Stimulated activated CD4-positive, alpha-beta T cell treated with anti-CD3 and anti-CD28 coated beads, Interleukin-12 subunit alpha, Interleukin-12 subunit beta, amount 100 ng/mL, for 24 hours (primary cell): ENCODE measurements at places on chromosomes 12 and 14.

GRCh38 chr14:31090883-31091764 lies 64.9 kb upstream of the STRN3 start:
- no peak for DNase-seq

DNA sequence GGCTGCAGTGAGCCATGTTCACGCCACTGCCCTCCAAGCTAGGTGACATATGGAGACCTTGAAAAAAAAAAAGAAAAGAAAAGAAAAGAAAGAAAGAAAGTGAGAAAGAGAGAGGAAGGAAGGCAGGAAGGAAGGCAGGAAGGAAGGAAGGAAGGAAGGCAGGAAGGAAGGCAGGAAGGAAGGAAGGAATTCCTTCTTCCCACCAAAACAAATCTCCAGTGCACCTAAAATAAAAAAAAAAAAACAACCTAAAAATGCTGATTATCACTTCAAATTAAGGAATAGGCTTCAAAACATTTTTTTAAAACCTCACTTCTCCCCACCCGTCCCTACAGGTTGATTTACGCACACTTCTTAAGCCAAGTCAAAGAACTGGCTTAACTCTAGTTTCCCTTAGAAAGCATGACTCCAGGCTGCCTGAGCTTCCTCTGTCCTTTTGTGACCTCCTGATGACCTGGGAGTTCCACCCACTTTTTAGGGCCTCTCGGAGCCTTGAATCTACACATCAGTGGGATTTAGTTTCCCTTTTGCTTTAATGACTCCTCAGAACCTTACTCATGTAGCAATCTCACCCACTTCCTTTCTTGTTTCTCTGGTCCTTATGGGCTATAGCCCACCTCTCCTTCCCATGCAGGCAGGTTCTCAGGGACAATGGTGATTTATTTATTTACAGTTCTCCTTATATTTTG lies 18.6 kb downstream of the DUSP6 start:
- no peak for DNase-seq

DNA sequence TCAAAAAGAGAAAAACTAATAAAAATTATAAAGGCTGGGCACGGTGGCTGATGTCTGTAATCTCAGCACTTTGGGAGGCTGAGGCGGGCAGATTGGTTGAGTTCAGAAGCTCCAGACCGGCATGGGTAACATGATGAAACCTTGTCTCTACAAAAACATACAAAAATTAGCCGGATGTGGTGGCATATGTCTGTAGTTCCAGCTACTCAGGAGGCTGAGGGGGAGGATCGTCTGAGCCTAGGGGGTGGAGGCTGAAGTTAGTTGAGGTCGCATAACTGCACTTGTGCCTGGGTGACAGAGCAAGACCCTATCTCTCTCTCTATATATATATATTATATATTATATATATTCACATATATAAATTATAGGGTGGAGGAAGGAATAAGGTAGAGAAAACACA lies 32.5 kb upstream of the ANO2 start:
- no peak for DNase-seq

DNA sequence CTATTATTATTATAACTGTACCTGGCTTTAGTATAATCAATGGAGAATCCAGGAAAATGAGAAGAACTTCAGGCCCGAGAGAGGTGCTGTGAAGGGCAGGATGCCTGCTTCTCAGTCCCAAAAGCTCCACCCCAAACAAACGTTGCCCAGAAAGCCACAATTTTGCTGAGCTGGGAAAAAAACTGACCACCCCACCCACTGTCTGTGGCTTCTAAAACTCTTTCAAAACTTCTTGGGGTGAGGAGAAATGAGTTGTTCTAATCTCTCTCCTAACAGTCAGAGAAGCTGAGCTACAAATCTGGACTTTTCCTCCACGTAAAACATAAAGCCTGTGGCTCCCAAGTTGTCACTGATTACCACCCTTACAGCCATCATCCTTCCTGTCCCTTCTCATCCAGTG lies 13.4 kb downstream of the VDR start:
- DNase-seq: no peak

DNA sequence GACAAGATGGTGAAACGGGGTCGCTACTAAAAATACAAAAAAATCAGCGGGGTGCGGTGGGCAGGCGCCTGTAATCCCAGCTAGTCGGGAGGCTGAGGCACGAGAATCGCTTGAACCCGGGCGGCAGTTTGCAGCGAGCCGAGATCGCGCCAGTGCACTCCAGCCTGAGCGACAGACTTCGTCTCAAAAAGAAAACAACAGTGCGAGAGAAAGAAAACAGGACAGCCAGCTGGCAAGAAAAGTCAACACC lies 633 bp upstream of the RNU4-2 start:
- no peak for DNase-seq

DNA sequence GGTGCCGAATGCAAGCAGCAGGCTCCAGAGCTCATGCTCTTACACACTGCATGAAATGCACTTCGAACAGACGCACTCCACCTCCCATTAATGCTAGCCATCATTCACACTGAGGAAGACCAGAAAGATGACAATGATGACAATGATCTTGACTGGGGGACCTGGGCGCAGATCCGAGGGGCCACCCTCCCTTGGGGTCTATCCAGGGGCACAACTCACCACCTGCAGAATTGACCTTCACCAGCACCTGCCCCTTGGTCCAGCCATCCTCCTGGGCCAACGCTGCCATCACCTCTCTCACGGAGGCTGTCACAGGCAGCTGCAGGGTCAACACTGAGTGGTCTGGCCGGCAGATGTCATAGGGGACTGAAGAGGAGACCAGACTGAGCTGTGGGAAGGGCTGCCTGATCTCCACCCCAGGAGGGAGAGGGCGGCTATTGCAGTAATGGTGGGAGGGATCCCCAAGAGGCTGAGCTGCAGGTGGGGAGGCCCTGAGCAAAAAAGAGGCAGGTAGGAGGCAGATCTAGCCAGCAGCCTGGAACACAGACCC lies 15.3 kb downstream of the RAPGEF3 start:
- no peak for DNase-seq

DNA sequence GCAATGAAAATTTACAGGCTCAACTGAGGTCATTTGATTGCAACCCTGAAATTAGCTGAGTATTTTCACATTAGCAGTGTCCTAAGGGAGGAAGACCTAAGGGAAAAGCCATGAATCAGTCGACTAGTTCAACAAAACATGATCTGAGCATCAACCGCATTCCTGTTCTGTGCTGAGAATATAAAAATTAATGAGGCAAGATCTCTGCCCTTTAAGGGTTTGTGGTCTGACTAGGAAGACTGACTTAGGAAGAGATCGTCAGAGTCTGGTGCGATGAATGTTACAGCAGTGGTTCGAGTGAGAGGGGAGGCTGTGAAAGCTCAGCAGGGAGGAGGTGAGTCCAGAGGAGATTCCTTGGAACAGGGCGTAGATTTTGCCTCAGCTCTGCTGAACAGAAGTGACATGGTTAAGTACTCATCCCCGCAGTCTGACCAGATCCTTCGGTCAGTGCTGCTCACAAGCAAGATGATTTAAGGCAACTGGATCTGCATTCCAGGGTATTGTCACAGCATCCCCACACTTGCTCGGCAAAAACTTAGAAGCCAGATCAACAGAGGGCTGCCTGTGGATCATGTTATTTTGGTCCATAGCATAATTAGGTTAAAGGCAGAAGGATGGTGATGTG lies 49.6 kb downstream of the BMAL2 start:
- DNase-seq: no peak

- DNase-seq: peak; percentile 14
Measured at GRCh38 chr14:65824285-65824977, 411.9 kb downstream of the FUT8 start.

DNA sequence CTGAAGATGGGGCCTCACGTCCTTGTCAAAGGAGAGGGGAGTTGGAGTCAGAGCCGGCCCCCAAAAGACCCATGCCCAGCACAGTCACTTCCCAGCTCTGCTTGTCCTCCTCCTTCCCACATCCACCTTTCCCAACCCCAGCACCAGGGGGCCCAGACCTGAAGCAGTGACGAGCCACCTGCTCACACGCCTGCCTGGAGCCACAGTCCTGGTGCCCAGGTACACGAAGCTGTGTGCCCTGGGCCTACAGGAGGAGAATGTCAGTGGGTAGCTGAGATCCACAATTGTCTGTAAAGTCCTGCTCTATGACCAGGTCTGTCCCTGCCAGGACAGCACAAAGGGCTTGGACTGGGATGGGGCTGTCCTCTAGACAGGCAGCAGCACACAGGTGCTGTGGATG lies 126.8 kb upstream of the PZP start:
- DNase-seq: no peak

DNA sequence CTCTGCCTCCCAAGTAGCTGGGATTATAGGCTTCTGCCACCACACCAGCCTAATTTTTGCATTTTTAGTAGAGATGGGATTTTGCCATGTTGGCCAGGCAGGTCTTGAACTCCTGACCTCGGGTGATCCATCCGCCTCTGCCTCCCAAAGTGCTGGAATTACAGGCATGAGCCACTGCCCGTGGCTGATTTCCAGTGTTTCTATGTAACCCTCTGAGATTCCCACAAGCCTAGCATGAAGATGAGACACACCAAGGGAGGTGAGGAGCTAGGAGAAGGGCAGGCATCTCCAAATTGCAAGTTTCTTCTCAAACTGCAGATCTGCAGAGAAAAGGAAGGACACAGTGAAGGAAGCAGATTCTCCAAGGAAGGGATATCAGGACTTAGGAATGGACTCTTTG lies 125.0 kb downstream of the CACNA1C start:
- DNase-seq: no peak

GRCh38 chr12:57518920-57519795 lies 1.2 kb downstream of the DDIT3 start:
- no peak for DNase-seq

GRCh38 chr14:87002776-87003175 lies 990.2 kb downstream of the GALC start:
- no peak for DNase-seq

- DNase-seq: no peak
Measured at GRCh38 chr12:24938341-24938740, 10.6 kb downstream of the BCAT1 start.

GRCh38 chr12:72304751-72305150 lies 32.6 kb downstream of the TRHDE start:
- DNase-seq: no peak

GRCh38 chr12:118098911-118099671 lies 4.7 kb downstream of the VSIG10 start:
- DNase-seq: no peak

DNA sequence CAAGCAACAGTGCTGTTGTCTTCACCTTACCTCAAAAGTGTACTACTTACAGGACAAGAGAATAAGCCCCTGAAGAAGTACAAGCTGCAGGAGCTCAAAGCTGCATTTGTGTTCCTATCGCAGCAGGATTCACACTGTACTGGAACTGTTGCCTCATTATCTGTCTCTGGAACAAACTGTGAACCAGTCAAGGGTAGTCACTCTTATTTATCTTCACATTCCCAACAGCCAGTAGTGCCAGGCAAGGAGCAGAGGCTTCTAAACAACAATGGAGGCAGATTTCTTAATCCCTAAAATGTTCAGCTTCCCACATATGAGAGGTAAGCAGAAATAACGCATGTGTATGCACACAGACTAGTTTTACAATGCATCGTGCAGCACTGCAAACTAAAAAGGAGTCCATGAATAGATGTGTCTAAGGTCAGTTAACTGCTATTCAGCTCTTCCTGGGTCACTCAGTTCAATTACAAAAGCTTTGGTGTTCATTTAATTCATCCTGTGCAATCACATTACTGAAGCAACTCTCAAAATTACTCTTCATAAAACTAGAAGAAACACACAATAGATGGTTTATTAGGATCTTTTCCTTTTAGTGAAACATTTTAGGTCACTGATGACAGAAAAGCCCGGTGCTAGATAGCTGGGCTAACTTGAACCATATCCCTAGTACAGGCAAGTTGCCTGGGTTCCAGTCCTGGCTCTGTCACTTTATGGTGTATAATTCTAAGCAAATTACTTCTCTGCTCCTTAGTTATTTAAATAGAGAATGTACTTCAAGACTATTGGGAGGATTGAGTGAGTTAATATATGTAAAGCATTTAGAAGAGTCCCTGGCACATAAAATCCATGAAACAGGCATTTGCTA lies 2.7 kb downstream of the APPL2 start:
- no peak for DNase-seq

DNA sequence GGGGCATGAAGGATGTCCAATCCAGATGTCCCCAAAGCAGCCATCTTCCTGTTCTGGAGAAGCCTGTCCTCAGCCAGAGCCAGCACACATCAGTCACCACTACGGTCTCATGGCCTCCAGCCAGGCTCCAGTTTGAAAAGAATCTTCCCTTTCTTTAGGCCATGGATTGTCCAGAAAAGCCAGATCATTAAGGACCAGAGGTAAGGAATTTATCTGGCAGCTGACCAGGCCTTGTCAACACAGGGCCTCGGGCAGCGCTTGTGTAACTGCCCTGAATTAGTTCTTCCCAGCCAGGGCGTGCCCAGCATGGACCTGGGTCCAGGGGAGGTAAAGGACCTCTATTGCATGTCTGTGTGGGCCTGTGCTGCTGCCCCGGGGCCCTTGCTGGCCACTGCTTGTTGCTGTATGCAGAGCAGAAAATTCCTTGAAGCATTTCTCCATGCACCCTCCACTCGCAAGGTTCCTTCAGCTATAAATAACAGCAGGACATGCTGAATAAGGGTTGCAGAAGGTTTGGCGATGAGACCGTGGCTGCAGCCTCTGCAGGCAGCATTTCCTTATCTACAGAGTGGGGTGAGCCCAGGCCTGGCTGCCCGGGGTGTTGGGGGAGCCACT lies 21.7 kb upstream of the VPS37B start:
- DNase-seq: no peak

- DNase-seq: no peak
Measured at GRCh38 chr12:79706676-79707075, 15.9 kb upstream of the PAWR start.

DNA sequence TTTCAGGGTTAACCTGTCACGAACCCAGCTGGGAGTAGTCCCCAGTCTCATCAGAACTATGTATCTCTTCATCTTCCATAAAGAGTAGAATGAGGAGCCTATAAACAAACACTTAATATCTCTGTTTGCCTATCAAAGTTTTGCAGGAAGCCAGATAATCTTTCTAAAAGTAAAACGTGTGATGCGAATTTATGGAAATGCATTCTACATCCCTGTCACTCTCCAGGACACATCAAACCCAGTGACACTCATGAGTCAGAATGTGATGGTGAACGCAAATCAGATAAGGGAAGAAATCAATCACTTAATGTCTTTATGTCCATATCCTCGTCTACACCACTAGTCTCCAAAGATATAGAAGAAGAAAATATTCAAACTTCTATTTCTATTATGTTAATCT lies 37.4 kb downstream of the RERG start:
- no peak for DNase-seq

DNA sequence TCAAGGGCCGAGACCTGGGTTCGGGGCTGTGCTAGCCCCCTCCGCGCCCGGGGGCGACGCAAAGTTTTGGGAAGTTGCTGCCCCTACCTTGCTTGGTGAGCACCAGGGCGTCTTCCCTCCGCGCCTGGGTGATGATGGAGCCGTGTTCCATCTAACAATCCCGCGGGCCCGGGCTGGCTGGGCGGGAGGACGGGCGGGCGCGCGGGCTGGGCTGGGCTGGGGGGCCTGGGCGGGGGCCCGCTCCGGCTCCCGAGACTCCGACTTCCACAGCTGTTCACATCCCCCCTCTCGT lies 298 bp downstream of the CTDSP2 start:
- DNase-seq: no peak

GRCh38 chr12:59234391-59234790 lies 314.1 kb upstream of the LRIG3 start:
- DNase-seq: no peak

- no peak for DNase-seq
Measured at GRCh38 chr14:63788011-63788933, 60.4 kb upstream of the SGPP1 start.

GRCh38 chr12:59737725-59738463 lies 142.1 kb downstream of the SLC16A7 start:
- DNase-seq: no peak

- no peak for DNase-seq
Measured at GRCh38 chr12:131641315-131641714, 69.6 kb upstream of the SFSWAP start.

- DNase-seq: no peak
Measured at GRCh38 chr14:22512106-22512814, 76.8 kb downstream of the DAD1 start.
